ENCODE measurements at places on chromosomes 1 and 21. TPM values are rescaled to one million over a fixed set of nuclear protein-coding genes. Genes with fewer than 3 reads are reported as not detected.

The DTL gene
- 47.7 TPM for total RNA-seq

The PADI1 gene
- 0.09 TPM for total RNA-seq

The NBPF19 gene
- 13.9 TPM for total RNA-seq

The SEMA6C gene
- total RNA-seq, result 1.6 TPM

The SPATA21 gene
- not detected for total RNA-seq

The MAP1LC3C gene
- 0.09 TPM for total RNA-seq

The ANKRD65 gene
- 2.4 TPM for total RNA-seq

The NECTIN4 gene
- total RNA-seq, result not detected

The TINAGL1 gene
- total RNA-seq, result 99.8 TPM

The CD247 gene
- total RNA-seq, result 0.16 TPM

The TTC22 gene
- total RNA-seq, result not detected

The ATP1A2 gene
- 0.27 TPM for total RNA-seq

The CLCA4 gene
- not detected for total RNA-seq

The MED8 gene
- 43.1 TPM for total RNA-seq

The CITED4 gene
- total RNA-seq, result 3.6 TPM

The LCE1B gene
- total RNA-seq, result not detected

The PGBD5 gene
- not detected for total RNA-seq

The RAB3B gene
- total RNA-seq, result 63.4 TPM

The OR2L13 gene
- not detected for total RNA-seq

The VWA5B1 gene
- not detected for total RNA-seq

The LCE6A gene
- not detected for total RNA-seq

The CD84 gene
- not detected for total RNA-seq

The MSH4 gene
- total RNA-seq, result 0.16 TPM

The SPRR2A gene
- not detected for total RNA-seq

The CATSPERE gene
- total RNA-seq, result 0.49 TPM

The DCAF6 gene
- total RNA-seq, result 83.4 TPM

The SLC50A1 gene
- 39.3 TPM for total RNA-seq

The SPRR3 gene
- total RNA-seq, result not detected

The MAD2L2 gene
- 17.6 TPM for total RNA-seq

The RRP1 gene
- total RNA-seq, result 18.2 TPM

The FAM72A gene
- 2.9 TPM for total RNA-seq

The KRTAP19-3 gene
- not detected for total RNA-seq

The AVPR1B gene
- not detected for total RNA-seq

The PKNOX1 gene
- total RNA-seq, result 12.7 TPM

The C1orf74 gene
- 2.4 TPM for total RNA-seq

The CELA2A gene
- not detected for total RNA-seq

The NR1I3 gene
- not detected for total RNA-seq

The REN gene
- total RNA-seq, result not detected

The IL24 gene
- total RNA-seq, result not detected

The IRF6 gene
- 3.1 TPM for total RNA-seq

The PRELP gene
- 1.4 TPM for total RNA-seq

The PCBP3 gene
- 1.2 TPM for total RNA-seq

The NCDN gene
- 24.4 TPM for total RNA-seq

The KDF1 gene
- not detected for total RNA-seq

The RGS8 gene
- total RNA-seq, result not detected

The GJC2 gene
- total RNA-seq, result 2.0 TPM

The AGTRAP gene
- total RNA-seq, result 49.4 TPM

The GUCA2A gene
- not detected for total RNA-seq

The WNT4 gene
- not detected for total RNA-seq

The TOE1 gene
- 2.7 TPM for total RNA-seq

The EPHX1 gene
- total RNA-seq, result 57.6 TPM

The DMRTA2 gene
- 0.18 TPM for total RNA-seq

The MAP3K6 gene
- 18.2 TPM for total RNA-seq
